ENCODE measurements at places on chromosomes 5 and 9.

DNA sequence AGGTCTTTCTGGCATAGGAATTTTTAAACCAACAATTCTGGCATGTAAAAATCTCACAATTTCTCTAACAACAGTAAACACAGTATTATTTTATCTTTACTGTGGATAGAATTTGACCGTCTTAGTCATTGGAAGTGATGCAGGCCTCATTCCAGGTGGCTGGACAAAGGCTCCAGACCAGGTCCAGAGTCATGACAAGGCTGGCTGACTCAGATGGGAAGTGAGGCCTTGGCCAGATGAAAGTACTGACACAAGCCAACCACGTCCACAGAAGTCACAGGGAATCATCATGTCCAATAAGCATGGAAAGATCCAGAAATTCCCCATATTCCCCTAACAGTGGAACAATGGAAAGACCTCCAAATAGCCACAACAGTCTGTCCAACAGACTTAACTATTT lies 12.4 kb downstream of the SPOCK1 start:
- DNase-seq: peak; percentile 96

GRCh38 chr5:22970491-22970890 lies 117.3 kb upstream of the CDH12 start:
- DNase-seq: no peak

- no peak for DNase-seq
Observed at GRCh38 chr9:100474082-100474923, 1.4 kb downstream of the TMEFF1 start.

DNA sequence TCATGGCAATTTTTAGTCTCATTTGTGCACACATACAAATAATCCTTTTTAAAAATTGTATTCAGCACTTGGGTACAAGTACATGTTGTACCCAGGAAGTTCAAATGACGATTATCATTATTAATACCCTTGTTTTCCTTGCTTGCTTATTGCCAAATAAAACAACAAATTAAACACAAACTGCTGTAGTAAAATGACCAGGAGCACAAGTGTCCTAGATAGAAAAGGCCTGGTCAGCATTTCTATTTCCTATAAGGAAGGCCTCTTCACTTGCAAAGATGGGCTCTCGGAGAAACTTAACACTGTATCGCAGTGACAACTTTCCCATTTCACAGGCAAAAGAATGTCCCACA lies 34.7 kb upstream of the PLPP1 start:
- DNase-seq: peak; percentile 61

DNA sequence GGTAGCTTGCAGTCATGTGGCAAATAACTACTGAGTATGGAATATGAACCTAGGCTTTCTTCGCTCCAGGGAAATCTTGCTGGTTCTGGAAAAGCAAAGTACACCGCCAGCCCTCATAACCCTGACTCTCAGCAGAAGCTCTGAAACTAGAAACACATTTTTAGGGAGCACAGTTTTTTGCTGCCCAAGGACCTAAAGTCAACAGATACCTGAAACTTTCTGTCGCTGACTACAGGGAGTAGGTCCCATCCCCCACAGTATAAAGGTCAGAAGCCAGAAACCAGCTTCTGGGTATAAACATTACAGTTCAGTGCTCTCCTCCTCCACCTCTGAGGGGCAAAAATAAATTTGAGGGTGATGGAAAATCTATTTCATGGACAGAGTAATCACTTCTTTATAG lies 3.0 kb downstream of the ATOX1 start:
- DNase-seq: no peak

DNA sequence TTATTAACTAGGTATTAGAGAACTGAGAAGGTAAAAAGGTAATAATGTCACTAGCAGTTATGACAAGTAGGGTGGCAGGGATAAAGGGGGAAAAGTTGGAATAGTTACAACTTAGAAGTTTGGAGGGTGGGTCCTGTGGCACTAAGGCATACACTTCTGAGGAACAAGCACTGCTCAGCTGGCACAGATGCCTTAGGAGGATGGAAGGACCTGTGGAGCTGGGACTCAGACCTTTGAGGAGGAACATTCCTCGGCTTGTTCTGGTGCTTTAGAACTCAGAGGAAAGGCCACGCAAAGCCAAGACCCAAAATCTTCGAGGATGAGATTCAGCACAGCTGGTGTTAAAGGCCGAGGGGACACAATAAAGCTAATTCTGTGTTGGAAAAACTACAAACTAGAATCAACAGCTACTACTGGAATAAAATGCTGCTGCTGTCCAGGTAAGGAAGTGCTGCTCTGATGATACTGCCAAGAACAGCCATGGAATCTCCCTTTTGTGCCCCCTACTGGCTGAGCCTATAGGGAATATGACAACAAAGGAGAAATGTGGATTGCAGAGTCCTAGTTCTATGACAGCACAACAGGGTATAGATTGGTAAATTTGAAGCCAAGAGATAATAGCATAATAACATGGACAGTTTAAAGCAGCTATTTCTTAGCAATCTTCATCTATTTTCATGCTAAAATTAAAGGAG lies 126.7 kb downstream of the SLC25A46 start:
- peak; percentile 53 for DNase-seq

DNA sequence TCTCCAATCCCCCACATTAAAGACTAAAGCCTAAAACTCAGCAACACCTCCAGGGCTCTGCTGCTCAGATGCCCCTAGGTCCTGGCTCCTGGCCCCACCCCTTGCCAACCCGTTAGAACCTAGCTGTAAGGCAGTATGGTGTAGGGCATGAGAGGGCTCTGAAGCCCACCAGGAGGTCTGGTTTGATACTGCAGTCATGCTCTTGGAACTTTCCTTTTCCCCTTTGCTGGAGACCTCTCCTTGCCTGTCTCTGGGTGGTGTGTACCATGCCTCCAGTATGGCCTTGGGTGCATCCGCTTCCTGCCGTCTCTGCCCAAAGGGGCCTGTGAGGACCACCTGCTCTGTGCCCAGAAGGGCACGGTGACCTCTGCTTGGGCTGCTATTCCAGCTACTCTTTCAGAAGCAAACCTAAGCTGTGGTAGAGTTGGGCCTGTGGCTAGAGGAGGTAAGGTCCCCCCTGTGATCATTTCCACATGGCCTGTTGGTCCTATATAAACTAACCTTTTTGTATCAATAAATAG lies 3.5 kb downstream of the TENT4A start:
- DNase-seq: no peak

GRCh38 chr9:126631254-126631653 lies 17.5 kb downstream of the LMX1B start:
- no peak for DNase-seq

- DNase-seq: peak; percentile 78
Observed at GRCh38 chr9:19137282-19137681, 10.0 kb upstream of the PLIN2 start.

GRCh38 chr5:178259623-178260536 lies 27.3 kb upstream of the PHYKPL start:
- DNase-seq: peak; percentile 6

DNA sequence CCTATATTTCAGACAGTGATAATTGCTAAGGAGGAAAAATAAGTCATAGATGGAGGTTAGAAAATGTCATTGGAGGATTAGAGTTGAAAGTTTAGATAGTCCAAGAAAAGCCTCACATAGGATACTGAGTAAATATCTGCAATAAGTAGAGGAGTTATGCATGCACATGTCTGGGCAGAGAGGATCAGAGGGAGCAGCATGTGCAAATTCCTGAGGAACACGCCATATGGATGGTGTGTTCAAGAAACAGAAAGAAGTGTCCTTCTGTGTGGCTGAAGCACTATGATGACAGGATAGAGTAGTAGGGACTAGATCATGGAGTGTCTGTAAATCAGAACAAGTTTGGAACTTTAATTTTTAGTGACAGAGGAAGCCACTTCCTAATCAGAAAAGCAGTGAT lies 52.2 kb downstream of the SGCD start:
- DNase-seq: no peak

DNA sequence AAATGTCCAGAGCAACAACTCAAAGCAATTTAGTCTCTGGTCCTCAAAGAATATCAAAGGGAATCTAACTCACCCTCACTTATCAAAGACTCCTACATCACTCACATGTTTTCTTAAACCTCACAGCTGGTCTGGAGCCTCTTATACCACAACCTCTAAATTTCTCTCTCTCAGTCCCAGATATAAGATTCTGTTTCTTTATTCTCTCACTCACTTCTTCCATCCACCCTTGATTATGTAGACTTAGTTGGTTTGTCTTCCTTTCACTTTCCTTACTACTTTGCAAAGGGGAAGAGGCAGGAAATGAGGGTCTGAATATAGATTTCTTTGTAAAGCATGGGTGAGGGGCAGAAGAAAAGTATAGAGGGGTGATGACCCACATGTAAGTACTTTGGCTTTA lies 75.4 kb upstream of the STARD4 start:
- DNase-seq: no peak

DNA sequence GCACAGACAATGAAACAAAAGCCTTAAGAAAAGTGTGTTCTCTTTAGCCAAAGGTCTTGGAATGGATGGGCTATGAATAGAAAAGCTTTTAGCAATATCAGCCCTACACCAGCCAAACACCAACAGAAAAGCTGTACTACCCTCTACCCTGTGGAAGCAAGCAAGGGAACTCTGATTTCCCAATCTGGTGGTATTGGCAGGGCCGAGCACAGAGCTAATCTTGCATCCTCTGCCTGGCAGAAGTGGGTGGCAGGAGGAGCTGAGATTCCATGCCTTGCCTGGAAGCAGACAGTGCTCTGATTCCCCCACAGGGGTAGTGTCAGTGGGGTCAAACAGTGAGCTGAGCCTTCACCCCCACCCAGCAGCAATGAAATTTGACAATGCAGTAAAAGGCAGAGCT lies 29.6 kb upstream of the ZNF782 start:
- DNase-seq: no peak

GRCh38 chr9:12618956-12619355 lies 74.2 kb upstream of the TYRP1 start:
- no peak for DNase-seq

DNA sequence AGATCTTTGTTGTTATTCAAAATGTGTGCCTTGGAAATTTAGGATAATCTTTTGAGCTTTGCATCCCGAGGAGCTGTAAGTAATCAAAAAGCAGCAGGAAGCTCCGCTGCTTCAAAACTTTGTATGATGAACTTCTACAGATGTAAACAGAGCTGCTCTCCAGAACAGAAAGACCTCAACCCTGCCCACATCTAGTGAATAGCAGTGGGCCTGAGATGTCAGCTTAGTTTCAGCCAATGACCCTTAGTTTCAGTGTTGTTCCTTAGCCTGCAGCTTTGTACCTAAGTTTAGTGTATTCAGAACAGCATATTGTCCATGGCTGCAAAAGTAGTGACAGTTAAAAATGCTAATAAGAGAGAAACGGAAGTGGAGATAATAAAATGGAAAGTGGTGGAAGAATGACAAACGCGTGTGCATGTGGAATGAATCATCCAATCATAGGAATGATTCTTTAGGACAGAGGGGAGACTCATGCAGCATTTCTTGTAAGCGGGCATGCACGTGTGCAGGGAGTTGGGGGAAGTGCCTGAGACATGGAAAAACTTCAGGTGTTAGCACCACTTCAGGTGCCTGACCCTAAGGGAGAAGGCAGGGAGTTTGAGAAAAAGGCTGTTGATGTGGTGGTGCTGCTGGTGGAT lies 24.9 kb downstream of the SNX24 start:
- DNase-seq: peak; percentile 71

- no peak for DNase-seq
Observed at GRCh38 chr9:18190671-18191374, 283.1 kb upstream of the ADAMTSL1 start.

GRCh38 chr9:109717342-109717741 lies 62.7 kb upstream of the PALM2AKAP2 start:
- DNase-seq: no peak

- peak; percentile 90 for DNase-seq
Observed at GRCh38 chr9:72351538-72352453, 13.2 kb downstream of the ZFAND5 start.

GRCh38 chr5:81067406-81067805 lies 107.2 kb downstream of the RASGRF2 start:
- DNase-seq: no peak
